ENCODE measurements at places on chromosomes 5 and 9.

GRCh38 chr5:168239325-168239724 is 52.1 kb upstream of the WWC1 start:
- DNase-seq, result no peak

DNA sequence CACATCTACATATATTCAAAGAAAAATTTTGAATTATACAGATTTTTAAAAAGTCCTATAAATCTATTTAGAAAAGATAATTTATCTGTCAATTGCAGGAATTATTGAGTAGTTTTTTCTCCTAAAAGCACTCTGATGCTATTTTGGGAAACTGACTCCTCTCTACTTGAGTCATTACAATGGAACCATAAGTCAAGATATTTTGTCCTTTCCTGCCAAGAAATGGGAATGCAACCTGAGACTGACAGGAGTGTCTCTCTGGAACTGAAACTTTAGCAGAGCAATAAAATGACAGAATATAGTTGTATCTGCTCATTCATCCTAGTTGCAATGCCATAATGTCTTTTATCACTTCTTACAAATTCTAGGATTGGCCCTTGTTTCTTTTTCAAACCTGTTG is 48.6 kb downstream of the CARTPT start:
- no peak for DNase-seq

GRCh38 chr9:97987487-97987886 is 4.3 kb downstream of the ANP32B start:
- DNase-seq, result no peak

GRCh38 chr5:54463713-54464112 is 8.2 kb downstream of the HSPB3 start:
- no peak for DNase-seq

DNA sequence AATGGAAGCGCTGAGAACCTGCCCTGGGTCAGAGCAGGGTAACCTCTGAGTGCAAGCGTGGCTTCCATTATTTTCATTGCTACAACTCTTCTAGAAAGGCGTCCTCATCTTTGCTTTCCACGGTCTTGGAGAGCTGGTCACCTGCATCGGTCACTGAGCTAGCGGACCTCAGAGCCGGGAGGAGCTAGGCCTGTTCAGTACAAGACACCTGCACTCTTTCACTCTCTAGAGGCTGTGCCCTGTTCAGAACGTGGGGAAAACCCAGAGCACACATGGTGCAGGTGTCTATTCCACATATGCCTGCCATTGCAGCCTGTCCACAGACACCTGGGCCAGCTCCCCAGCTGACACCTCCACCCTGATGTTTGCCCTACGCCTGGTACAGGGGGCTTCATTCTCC is 147.8 kb upstream of the IRX2 start:
- DNase-seq, result no peak

GRCh38 chr9:209143-209758 is 5.4 kb upstream of the DOCK8 start:
- no peak for DNase-seq

DNA sequence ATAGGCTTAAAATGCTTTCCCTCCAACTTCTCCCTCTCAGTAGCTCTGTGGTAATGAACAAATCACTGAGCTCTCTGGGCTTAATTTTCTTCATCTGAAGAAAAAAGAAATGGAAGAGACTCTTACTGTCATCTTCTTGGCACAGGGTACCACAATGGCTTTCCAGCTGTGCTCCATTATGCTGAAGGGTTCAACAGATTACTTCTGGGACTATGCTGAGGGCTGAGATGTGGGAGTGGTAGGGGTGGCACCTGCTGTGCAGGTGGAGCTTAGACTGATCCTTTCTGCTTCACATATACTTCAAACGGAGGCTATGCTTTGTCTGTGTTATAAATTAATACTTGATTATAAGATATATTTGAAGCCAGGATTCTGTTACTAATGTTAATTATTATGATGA is 840.2 kb upstream of the C9orf72 start:
- no peak for DNase-seq

DNA sequence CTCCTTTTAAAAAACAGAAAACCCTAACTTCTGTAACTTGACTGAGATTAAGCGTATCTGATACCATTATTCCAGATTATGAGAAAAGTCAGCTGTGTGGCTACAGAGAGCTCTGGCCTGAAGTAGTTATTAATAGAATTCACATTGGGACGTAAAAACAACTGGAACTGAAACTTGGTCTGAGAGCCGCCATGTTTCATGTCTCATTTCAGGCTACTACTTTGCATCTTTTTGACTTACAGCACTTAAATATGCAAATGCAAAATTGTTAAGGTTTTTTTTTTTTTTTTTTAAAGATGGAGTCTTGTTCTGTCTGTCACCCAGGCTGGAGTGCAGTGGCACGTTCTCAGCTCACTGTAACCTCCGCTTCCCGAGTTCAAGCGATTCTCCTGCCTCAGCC is 25.2 kb downstream of the MAP3K1 start:
- no peak for DNase-seq

DNA sequence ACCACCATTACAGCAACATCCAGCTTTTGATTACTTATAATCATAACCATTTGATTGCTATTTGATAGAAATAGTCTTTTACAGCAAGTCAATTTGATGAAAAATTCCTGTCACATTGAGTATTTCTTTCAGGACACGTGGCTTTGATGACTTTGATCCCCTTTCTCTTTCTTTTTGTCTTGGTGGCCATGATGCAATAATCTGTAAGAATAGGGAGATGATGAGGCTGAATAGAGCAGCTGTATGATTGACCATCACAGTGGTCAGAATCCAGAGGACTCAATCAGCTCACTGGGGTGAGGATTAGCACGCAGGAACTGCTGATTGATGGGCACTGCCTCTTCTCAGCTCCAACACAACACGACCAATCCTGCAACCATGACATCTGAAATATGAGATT is 262.7 kb downstream of the PARP8 start:
- DNase-seq, result no peak

GRCh38 chr9:91214086-91214485 is 147.6 kb downstream of the AUH start:
- DNase-seq, result no peak

- DNase-seq, result no peak
Measured at GRCh38 chr5:111973961-111974360, 217.0 kb upstream of the NREP start.

DNA sequence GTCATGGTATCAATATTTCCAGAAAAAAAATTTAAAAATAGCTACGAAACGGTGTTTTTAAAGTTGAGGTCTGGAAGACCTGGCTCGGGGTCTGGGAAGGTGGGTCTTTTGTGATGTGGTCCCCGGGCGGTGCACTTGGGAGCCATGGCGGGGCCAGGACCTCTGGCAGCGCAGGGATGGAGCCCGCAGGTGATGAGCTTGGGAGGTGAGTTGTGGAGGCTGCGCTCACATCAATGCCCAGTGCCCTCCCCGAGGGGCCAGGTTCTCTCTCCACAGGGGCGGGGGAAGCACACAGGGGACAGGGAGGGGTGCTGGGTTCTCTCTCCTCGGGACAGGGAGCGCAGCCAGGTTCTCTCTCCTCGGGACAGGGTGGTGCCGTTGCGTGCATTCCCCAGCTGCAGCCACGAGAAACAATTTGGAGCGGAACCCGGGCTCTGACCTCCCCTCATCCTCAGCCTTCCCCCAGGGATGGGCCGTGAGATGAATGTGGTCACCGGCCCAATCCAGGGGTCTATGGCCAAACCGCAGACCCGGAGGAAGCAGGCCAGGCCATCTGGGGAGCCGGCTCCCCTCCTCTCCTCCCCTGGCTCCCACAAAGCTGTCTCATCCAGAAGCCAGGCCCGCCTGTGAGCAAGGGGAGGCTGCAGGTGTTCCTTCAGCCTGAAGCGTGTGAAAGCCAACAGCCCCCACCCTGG is 25.8 kb downstream of the DBH start:
- no peak for DNase-seq

GRCh38 chr9:29176786-29177185 is 1603.5 kb upstream of the C9orf72 start:
- DNase-seq, result no peak

DNA sequence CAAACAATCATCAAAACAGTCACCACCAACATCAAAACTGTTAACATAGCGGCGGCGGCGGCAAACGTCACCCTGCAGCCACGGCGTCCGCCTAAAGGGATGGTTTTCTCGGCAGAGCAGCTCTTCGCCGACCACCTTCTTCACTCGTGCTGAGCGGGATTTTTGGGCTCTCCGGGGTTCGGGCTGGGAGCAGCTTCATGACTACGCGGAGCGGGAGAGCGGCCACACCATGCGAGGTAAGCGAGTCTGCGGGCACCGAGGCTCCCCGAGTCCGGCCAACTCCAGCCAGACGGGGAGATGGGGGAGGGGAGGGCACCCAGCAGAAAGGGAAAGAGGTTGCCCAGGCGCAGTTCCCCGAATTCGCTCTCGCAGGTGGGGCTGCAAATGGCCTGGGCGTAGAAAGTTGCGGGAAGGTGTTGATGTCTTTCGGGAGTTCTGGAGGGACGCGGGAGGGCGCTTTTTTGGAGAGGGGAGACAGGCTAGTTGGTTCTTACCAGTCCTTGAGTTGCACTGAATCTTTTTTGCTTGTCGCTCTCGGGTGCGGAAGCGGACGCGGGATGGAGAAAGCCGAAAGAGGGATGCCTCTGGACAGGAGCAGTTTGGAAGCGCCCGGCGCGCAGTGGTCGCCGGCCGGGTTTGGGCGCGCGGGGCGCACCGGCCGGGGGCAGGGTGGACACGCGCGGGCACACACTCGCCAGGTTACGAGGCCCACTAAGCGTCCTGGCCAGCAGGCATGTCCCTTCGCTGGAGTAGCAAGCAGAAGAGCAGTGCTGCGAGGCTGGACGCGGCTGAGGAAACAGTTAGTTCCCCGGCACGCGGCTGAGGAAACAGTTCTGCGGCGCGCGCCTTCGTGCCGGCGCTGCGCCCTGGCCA is 849 bp downstream of the RORB start:
- DNase-seq, result no peak

GRCh38 chr5:34608859-34609648 is 47.1 kb upstream of the RAI14 start:
- no peak for DNase-seq

DNA sequence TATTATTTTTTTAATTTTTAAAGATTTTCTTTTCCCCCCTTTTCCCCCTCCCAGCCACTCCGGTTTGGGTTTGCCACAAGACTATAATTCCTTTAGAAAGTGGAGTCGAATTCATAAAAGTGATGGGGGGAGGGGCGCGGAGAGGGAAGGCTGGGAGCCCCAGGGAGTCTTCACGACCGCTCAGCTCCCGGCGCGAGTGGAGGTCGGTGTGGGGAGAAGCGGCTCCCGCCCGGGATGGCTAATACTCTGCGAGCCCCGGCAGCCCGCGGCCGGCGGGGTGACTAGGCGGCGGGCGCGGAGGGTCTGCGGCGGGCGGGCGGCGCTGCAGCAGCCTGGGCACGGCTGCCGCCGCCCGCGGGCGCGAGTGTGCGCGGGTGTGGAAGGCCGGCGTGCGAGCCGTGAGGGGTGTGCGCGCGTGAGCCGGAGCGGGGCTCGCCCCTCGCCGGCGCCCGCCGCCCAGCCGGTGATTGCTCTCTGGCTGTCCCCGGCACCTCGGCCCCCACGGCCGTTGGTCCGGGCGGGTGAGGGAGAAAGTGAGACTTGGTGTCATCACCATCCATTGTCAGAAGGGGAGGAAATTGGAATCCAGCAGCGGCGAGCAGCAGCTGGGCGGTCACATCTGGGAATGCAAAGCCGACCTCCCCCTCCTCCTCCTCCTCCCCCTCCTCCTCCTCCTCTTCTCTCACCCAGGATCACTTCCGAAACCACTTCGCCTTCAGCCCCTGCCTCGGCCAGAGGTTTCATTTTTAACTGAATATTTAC is at the start of gene PARP8:
TSS of gene PARP8 (plus strand) at position 377 of the 762 bp plus-strand sequence. CDS start 459 bp downstream, outside the sequence.
- DNase-seq, result no peak

DNA sequence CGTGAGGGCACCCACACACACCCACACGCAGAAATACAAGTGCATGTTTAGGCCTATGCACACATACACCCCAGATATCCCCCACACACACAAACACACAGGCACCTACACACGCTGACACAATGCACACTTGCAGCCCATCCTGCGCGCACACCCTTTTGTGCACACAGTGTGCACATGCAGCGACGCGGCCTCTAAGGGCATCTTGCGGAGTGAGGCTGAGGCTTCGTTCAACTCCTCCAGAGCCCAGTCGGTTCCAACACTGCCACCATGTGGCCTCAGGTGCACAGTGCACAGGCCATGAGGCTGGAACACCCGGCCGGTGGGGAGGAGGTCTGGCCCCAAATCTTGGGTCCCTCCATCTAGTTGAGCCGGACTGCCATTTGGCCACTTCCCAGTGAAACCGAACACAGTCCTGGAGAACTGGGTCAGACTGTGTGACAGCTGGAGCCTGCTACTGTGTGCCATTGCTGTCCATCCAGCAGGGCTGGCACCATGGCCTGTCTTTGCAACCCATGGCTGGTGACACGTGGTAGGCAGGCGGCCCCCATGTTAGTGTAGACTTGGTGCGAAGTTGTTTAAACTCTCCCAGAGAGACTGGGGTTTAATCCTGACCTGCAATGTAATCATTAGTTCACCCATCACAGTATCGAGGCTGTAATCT is 97.7 kb upstream of the MVB12B start:
- peak; percentile 38 for DNase-seq

DNA sequence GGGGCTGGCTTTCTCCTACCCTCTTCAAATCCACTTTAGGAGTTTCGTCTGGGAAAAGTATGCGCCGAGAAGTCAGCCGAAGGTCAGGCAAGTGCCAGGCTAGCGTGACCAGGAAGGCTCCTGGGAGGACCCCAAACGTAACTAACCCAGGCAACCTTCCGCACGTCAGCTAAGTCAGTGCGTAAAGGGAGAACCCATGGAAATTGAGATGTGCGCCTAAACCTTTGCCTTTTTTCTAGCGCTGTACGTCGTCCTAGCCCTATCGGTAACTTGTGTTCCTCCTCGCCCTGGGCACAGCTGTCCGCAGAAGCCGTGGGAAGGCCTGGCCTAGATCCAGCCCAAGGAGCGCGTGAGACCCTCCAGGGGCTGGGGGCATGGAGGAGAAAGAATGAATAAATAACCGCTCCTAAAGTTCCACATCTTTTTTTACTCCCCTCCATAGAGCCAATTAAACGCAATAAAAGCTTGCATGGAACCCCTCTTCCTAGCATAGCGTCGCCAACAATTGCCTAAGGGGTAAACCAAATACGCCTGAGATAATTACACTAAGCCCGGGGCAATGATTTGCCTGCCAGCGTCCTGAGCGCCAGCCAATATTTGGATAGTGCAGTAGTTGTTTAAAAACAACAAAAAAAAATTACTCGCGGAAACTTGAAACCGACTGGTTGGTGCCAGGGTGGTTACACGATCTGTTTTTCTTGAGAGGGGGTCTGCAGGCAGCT is 4.0 kb upstream of the FOXB2 start:
- peak; percentile 55 for DNase-seq

DNA sequence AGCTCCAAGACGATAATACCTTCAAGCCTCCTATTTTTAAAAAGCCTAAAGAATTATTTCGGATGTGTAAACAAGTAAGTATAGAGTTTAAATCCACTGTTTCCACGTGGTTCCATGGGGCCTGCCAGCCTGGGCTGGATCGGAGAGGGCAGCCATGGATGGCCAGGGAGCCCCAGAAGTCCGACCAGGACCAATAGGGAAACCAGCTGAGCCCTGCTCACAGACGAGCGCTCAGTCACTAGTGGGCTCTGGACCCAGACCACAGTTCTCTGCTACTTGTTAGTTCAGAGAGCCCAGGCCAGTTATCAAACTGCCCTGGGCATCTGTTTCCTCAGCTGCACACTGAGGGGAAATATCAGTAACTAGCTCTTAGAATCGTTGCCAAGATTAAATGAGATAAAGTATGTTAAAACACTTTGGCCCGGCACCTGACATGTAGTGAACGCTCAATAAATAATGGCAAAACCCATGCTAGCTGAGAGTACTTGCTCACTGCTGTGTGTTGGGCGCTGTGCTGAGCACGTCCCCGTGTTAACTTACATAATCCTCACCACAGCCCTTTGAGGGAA is 124.8 kb downstream of the RGS3 start:
- no peak for DNase-seq

Measured in NCI-H2081 treated with DMSO at 0.1 percent for 48 hours (cell line).